Central memory CD8-positive, alpha-beta T cell (primary cell): ENCODE measurements at places on chromosomes 5 and 9.

- H3K4me1 ChIP-seq: no peaks in the 10 kb centered on the region
- no peak overlapping the region for H3K27ac ChIP-seq
- DNase-seq: no peak
- no peak overlapping the region for H3K4me3 ChIP-seq
Measured at GRCh38 chr9:109310486-109310901, 10.4 kb downstream of the EPB41L4B start.

DNA sequence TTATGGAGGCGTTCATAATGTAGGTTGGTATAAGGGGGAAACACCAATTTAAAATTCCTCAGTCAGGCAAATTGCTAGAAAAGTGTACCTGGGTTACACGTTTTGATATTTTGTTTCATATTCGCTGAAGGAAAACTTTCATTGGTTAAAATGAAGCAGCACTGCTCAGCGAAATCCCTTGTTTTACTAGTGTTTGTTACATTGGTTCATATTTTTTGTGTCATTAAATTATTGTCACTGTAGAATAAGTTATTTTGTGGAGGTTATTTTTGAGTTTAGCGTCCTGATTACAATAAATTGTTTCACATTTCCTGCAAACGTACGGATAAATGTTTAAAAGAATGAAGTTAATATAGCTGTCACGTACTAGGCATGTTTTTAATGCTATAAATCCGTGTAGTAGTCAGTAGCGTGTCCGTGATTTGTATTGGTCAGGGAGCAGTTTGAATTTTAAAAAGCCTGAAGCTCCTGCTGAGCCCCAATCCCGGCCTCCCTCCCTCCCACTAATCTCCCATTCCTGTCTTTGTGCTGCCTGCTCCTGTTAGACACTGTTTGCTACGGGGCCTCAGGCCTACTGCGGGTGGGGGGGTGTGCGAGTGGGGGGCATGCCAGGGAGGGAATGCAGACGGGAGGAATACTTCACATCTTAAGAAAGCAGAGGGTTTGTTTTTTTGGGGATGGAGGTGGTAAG is 2.0 kb downstream of the NIPBL start:
- peak overlapping the region; percentile 85 for H3K4me3 ChIP-seq
- H3K4me1 ChIP-seq: peaks cover 52% of the 10 kb centered on the region
- peaks cover 28% of the 10 kb centered on the region for H3K36me3 ChIP-seq

DNA sequence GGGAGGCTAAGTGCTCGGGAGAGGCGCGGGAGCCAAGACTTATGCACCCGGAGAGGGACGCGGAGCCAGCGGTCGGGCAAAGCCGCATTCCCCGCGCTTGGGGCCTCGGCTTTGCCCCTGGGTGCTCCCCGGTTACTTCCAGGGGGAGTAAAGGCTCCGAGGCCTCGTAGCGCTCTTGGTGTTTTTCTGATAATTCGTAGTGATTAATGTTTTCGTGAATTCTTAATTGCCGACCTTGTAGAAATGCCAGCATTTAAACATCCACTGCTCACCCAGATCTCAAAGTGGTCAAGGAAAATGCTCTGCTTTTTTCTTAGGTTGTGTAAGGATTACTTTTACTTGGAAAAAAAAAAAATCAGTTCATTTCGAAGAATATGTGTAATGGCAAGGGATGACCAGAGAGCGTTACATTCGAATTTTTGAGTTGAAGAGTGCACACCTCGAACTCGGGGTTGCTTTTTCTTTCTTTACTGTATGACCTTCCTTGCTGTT is 654 bp upstream of the TUT7 start:
- peak overlapping the region; percentile 93 for H3K4me3 ChIP-seq
- H3K4me1 ChIP-seq: peaks cover 37% of the 10 kb centered on the region
- H3K27ac ChIP-seq: peak overlapping the region; percentile 93
- no peak for DNase-seq
- peaks cover 15% of the 10 kb centered on the region for H3K36me3 ChIP-seq

- no peak overlapping the region for H3K27ac ChIP-seq
- DNase-seq: no peak
- H3K4me3 ChIP-seq: no peak overlapping the region
- no peaks in the 10 kb centered on the region for H3K27me3 ChIP-seq
- peaks cover 28% of the 10 kb centered on the region for H3K36me3 ChIP-seq
Measured at GRCh38 chr9:32565967-32566366, 7.0 kb downstream of the NDUFB6 start.
